GM12865 (cell line): ENCODE measurements at places on chromosomes 16 and 17.
A peak's percentile ranks its signal among the peaks of the same experiment; 100 is the strongest.

- no peak for DNase-seq
Observed at GRCh38 chr16:2053211-2053610, 5.4 kb downstream of the TSC2 start.

DNA sequence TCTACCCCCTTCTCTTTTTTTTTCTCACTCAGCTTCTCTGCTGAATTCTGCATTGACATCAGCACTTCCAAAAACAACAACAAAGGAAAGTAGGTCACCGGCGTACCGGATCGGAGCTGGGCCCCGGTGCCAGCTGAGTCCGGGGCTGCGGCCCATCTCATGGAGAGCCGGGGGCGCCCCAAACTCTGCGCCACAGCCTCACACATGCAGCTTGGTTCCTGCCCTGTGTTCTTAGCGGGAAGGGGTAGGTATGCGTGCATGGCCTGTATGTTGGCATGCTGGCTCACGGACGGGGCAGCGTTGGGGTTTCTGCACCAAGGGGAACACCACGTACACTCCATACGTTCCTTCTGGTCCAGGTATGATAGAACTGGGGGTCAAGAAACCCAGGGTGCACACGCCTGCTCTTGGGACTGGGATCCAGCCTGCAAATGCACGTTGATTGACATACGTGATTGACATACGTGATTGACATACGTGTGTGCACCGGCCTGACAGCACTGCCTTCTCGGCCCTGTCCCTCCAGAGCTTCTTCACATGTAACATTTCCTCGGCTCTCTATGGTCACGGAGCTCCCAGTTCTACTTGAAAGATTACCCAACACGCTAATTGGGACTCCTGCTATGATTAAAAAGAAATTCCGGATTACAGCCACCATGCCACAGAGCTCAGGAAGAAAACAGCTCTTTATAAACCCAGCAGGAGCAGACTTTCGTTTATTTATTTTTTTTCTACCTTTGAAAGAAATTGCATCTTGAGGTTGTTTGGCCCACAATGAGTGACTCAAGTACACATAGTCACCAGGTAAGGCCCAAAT, 88.7 kb downstream of the RPA1 start:
- DNase-seq: no peak

DNA sequence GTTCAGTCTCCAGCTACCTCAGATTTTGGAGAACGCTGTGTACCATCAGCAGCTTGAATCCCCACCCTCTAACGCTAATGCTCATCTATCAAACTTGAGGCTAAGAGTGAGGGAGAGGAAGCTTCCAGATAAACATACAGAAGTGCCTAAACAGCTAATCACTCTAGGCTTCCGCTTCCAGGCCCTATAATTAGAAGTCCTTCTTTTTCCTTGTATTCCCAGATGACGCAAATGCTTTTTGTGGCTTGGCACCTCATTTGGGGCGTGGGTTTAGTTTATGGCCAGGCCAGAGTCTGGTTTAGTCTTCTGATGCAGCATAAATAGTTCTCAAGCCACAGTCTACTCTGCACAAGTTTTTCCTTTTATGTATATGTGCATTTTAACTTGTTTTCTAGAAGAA, 263.4 kb downstream of the BCAS3 start:
- no peak for DNase-seq

GRCh38 chr17:3982541-3983017, 18.3 kb upstream of the ATP2A3 start:
- no peak for DNase-seq

DNA sequence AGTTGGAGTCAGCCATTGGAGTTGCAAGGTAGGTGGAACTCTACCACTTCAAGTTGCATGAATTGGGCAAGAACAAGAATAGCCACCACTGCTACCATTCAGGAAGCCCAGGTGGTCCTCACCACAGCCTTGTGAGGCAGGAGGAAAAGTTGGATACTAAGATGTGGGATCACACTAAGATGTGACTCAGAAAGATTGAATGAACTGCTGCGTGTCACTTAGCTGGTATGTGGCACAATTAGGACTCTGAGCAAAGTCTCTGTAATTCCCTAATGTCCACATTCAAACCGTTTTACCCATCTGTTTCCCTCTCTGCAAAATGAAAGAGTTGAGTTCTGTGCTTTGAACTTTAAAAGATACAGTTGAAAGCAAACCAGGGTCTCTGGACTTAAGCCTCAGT, 44.7 kb upstream of the HS3ST3A1 start:
- DNase-seq: no peak

GRCh38 chr16:81500833-81501521, 56.4 kb downstream of the CMIP start:
- no peak for DNase-seq

- no peak for DNase-seq
Observed at GRCh38 chr17:11378506-11378905, 137.5 kb downstream of the SHISA6 start.

DNA sequence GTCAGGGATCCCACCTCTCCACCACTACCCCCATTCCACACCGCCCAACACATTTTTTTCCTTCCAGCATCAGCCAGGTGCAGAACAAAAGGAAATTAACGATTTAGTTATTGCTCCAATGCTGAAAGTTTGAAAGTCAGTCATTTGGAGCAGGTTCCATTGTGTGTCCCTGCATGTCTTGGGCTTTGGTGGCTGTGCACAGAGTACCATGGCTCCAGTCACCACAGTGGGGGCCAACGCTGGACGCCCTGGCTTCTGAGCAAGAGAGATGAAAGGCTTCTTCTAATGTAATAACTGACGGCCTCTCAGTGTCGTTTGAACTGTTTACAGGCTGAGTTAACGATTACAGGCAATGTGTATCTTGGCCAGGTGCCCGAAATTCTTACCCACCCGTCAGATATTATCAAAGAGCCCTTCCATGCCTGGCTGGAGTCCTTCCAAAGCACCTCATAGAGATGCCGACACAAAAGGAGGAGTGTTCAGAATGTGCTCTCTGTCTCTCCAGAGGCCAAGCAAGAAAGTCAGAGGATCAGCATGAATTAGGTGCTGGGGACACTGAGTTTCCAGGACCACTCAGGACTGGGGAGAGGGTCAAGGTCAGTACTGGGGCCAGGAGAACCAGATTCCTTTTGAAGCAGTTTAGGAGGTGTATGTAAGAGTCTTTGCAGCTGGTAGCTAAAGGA, 25.9 kb downstream of the RNF43 start:
- DNase-seq: no peak

- DNase-seq: peak; percentile 95
Observed at GRCh38 chr17:2259769-2260536, 43.6 kb downstream of the SMG6 start.

DNA sequence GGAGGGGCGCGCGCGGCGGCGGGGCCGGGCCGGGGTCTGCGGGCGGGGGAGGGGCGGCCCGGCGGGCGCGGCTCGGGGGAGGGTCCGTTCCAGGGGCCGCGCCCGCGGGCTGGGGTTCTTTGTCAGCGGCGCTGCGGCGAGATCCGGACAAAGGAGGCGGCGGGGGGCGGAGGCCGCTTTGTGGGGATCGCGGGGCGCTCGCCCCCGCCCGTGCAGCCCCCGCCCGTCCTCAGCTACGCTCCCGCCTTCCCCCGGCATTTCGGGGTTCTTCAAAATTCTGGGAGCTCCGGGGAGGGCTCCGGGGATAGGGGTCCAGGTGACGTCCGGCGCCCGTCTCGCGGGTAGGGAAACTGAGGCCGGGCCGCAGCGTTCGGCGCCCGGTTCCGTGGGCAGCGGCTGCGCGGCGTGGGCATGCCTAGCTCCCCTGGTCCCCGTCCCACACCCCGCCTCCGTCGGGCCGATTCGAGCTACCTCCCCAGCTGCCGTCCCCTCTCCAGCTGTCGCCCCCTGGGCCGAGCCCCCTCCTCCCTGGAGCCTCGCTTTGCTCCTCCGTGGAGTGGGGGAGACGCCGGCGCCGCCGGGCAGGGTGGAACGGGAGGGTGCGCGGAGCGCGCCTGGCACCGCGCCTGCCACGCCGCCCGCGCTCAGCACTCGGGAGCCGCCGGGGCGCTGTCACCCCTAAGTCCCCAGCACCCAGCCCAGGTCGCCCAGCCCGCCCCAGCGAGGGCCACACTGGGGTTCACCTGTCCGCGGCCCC, 546 bp downstream of the SNN start:
- DNase-seq: no peak

GRCh38 chr17:6711681-6712057, 1.5 kb downstream of the SLC13A5 start:
- DNase-seq: no peak

DNA sequence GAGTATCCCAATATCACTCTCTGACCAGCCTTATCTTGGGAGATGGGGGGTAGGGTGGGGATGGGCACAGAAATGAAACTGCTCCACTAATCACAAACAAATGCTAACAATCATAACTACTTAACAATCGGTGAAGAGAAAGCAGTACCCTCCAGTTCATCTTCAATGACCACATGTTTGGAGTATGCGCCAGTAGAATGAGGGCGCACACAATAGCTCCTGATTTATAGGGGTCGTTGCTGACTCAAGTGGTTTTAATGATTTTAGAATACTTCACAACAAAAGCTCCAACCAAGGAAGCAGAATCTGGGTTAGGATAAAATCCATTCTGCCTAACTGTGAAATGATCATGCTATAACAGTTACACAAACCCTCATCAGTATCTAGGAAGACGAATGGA, 184.4 kb downstream of the AATF start:
- no peak for DNase-seq

GRCh38 chr16:85894266-85894665, 4.7 kb upstream of the IRF8 start:
- DNase-seq: peak; percentile 59

GRCh38 chr17:81253358-81254131, 14.4 kb downstream of the NDUFAF8 start:
- peak; percentile 45 for DNase-seq

GRCh38 chr17:31745964-31746600, 113.0 kb downstream of the COPRS start:
- no peak for DNase-seq

- DNase-seq: no peak
Observed at GRCh38 chr16:22364241-22364640, 10.2 kb downstream of the CDR2 start.

GRCh38 chr17:77322514-77323412, 182.0 kb downstream of the SEC14L1 start:
- peak; percentile 74 for DNase-seq

GRCh38 chr17:76446449-76447231, 6.3 kb downstream of the UBE2O start:
- DNase-seq: no peak

GRCh38 chr16:79422064-79422463, 178.5 kb downstream of the MAF start:
- no peak for DNase-seq

- DNase-seq: peak; percentile 91
Observed at GRCh38 chr17:77145612-77146245, 5.0 kb downstream of the SEC14L1 start.

DNA sequence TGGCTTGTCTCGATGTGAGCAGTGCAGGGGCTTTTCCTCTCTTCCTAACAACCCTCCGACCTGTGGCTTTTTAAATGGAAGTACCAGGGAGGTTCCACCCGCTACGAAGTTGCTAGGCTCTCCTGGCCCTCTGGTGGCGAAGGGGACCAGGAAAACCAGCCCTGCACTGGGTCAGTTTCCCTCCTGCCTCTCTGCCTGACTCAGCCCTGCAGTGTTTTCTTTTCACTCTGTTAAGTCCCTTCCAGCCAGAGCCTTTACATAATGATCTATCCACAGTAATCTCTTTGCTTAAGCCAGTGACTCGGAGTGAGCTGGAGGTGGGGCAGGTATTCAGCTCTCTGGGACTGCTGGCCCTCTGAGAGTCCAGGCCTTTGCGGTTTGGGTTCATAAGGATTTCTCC, 331.3 kb upstream of the EEF2KMT start:
- peak; percentile 8 for DNase-seq

DNA sequence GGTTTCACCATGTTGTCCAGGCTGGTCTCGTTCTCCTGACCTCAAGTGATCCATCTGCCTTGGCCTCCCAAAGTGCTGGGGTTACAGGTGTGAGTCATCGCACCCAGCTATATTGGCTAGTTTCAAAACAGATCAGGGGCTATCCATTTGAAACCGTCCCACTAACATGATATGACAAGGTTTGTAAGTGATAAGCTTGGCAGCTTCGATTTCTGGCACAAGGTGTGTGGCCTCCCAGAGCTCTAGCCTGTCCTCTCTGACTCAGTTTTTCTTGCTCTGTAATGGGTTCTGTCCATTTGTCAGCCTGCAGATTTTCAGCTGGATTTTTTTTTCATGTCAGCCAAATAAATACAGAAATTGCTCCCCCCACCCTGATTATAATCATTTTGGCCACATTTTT, 31.8 kb upstream of the TENT4B start:
- DNase-seq: peak; percentile 80

DNA sequence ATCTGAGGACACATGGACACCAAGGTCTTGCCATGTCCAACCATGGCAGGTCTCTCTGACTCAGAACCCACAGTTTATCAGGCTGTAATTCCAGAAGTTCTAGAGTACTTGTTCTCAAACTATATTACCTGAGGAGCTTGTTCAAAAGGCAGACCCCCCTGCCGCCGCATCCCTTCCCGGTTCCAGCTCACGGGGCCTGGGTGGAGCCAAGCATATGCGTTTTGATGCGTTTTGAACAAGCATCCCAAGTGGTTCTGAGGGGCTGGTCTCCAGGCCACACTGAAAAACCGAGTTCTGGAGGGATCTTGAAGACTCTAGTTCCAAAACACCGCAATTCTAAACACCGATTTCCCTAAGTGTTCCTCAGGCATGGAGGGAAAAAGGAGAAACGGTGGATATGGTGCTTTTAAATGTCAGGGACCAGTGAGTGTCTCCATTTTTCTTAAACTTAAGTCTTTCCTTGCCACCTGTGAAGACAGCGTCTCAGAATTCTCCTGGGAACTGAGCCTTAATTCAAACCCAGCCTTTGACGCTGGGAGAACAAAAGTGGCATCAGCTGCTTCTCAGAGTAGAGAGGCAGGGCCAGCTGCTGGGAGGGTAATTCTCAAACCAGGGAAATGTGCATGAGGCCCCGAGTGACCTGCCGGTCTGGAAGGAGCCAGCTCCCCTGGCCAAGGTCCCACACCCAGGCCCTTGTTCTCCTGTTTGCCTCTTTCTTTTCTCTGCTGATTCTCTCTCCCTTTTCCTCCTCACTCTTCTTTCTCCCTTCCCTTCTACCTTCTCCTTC, 84.4 kb upstream of the PLCG2 start:
- DNase-seq: no peak

DNA sequence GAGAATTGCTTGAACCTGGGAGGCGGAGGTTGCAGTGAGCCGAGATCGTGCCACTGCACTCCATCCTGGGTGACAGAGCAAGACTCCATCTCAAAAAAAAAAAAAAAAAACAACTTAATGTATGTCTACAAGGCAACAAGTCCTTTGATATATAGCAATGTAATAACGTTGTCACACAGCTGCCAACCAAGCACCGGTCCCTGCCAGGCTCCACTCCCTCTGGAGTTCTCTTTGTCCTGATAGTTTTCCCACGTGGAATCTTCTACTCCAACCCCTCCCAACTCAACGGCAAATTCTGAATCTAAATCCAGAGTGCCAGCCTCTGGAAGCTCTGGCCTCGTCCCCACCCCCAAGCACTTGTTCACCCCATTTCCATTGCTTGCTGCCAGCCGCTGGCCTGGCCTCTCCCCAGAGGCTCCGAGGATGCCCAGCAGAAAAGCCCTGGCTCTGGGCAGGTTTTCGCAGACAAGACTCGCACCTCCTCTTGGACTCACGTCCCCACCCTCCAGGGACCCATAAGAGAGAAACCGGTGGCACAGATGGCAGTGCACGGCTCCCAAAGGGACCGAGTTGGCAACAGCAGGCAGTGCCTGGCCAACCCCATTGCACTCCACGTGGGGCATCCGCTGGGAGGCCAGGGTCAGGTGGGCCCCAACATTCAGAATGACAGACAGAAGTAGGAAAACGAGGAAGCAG, 15.9 kb upstream of the CBX2 start:
- no peak for DNase-seq

GRCh38 chr17:80318166-80318565, 57.5 kb downstream of the RNF213 start:
- DNase-seq: no peak
